ENCODE measurements at places on chromosomes 6 and 20. TPM values are rescaled to one million over a fixed set of nuclear protein-coding genes. Genes with fewer than 3 reads are reported as not detected.

The CTAGE9 gene
- total RNA-seq: not detected

The CAGE1 gene
- not detected for total RNA-seq

The ENPP5 gene
- not detected for total RNA-seq

The ZNF391 gene
- total RNA-seq: 1.6 TPM

The LCA5 gene
- 5.5 TPM for total RNA-seq

The TUBB1 gene
- total RNA-seq: not detected

The OOEP gene
- total RNA-seq: not detected

The NECAB3 gene
- total RNA-seq: 9.9 TPM

The IL17A gene
- not detected for total RNA-seq
